ENCODE measurements at places on chromosomes 11 and 22. TPM values are rescaled to one million over a fixed set of nuclear protein-coding genes. Genes with fewer than 3 reads are reported as not detected.
A peak's percentile ranks its signal among the peaks of the same experiment; 100 is the strongest.

- DNase-seq, result no peak
Measured at GRCh38 chr22:31898926-31899325, 45.4 kb upstream of the YWHAH start.

DNA sequence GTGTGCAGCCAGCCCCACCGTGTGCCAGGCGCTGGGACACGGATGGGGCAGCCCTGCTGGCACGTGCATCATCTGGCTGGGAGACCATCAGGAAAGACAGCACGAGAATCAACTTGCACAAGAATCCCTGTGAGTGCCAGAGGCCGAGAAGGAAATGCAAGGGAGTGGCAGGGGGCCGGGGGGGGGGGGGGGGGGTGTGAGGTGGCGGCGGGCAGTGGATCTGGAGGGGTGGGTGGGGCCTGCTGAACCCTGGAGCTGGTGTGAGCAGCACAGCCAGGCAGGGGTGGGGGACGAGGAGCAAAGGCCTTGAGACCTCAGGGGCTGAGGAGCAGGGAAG is 14.0 kb upstream of the FLRT1 start:
- DNase-seq, result no peak

DNA sequence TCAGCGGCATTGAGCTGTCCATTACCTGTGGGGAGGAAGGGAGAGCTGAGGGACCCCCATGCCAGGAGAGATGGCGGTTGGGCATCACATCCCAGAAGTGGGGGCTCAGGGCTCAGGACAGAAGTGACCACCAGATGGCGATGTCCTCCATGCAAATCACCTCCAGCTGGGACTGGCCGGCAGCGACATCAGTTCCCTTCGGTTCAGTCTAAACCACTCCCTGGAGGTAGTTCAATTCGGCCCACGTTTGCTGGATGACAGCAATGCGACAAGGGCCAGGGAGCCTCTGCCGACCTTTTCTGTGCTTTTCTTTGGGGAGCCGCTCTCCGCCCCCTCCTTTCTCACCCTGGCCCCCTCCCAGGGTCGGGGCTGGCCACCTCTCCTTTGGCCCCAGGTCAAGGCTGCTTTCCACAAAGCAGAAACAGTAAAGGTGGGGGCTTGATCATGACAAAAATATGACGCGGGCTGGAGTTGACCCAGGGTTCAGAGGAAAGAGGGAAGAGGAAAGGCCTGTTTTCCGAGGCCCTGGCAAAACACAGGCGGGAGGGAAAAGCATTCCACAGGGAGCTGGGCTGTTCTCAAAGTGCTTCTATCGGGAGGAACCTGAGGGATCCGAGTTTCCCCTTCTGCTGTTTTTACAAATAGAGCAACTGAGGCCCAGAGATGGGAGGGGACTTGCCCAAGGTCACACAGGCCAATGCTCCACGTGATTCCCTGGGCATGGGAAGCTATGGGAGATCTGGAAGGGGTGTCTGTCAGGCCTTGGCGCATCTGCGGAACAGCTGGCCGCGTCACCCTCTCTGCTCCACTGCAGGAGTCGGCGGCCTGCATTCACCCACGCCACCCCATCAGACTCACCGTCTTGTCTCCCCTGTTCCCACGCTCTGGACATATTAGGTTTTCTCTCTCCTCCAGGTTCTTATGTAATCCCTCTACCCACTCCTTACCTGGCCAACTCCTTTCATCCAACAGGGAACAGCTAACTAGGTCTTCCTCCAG is 54.7 kb downstream of the FBXO7 start:
- peak; percentile 58 for DNase-seq

GRCh38 chr11:134036492-134037045 is 32.3 kb upstream of the JAM3 start:
- DNase-seq, result peak; percentile 45

DNA sequence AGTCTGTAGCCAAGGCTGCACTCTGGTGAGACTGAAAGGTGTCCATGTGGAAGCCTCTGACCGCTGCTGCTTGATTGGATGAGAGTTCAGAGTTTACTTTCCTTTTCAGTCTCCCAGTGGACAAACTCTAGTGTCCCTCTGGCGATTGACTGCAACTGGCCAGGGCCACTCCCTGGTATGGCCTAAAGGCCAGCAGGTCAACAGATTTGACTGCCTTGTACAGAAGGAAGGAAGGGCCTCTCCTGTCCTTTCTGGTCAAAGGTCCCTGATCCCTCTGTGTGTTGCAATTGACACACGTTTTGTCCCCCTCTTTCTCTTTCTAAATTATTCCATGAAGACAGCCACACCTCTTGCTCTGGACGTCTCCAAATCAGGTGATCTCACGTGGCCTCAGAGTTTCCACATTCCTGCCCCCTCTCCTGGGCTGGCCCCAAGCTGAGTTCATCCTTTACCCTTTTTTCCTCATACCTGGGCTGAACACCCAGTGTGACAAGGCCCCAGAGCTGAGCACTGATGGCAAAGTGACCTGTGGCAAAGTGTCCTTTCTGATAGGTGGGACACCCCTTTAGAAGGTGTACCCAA is 18.7 kb upstream of the FBLN1 start:
- DNase-seq, result no peak

GRCh38 chr11:123718469-123718868 is 23.0 kb downstream of the ZNF202 start:
- DNase-seq, result no peak

DNA sequence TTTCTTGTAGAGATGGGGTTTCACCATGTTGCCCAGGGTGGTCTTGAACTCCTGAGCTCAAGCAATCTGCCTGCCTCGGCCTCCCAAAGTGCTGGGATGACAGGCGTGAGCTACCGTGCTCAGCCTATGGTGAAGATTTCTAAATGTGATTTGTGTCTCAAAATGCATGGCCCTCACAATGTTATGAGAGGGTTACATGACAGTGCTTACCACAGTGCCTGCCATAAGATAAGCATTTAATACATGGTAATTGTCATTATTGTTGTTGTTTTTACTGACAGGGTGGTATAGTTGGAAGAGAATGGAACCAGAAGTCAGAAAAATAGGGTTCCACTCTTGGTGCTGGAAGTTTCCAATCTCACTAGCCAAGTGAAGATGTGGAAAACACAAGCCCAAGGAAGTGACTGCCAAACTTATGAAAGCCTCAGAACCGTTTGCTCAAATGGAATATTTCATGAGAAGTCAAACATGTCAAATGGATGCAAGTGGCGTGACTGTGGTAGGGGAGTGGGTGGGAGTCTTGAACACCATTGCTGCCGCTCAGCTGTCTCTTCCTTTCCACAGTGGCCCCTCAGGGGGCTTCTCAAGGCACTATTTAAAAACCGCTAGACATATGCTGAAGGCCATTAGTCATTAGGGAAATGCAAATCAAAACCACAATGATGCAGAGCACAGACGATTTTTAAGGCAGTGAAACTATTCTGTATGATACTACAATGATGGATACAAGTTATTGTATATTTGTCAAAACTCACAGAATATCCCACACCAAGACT is 29.1 kb upstream of the LMO2 start:
- DNase-seq, result no peak

GRCh38 chr11:79857377-79858214 is 416.8 kb upstream of the TENM4 start:
- DNase-seq, result no peak

DNA sequence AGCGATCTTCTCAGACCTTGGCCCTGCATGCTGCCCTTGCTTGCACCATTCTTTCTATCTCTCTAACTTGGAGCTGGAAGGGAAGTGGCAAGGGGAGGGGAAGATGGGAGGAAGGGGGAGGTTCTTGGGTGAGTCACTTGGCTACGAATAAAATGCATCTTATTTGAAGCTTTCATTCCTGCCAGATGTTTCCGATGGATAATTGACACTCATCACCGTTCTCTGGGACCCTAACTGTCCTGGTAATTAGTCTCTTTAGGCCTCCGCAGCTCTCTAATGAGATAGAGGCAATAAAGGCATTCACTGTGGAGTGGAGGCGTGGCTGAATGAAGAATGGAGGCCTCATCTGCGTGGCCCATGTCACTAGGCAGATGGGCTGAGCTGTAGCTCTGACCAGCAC is 960.1 kb downstream of the NTM start:
- no peak for DNase-seq

DNA sequence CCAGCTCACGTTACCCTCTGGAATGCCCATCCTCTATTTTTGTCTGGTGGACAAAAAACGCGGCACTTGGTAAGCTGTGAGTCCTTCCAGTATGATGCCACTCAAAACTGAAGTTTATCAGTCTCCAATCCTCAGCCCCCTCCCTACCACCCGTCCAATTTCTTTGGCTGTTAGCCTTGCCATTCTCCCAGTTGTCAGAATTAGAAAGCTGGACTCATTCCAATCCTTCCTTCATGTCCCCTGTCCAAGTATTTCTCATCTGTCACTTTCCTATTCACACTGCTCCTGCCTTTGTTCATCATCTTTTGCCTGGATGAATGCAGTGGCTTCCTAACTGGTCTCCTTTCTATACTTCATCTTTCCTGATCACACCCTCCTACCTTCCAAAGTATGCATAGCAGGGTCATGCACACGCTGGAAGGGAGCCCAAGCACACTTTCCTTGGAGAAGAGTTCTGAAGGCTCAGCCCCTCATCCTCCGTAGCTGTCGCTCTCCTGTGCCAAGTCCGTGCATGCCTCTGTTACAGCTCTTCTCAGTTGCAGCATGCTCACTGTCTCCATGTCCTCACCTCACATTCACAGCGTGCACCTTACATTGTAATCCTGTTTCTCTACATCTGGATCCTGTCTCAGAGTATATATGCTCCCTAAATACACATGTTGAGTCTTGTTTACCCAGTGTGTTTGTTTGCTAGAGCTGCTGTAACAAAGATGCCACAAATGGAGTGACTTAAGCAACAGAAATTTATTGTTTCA is 19.4 kb downstream of the APLP2 start:
- no peak for DNase-seq

- no peak for DNase-seq
Measured at GRCh38 chr11:134485316-134485715, 73.3 kb upstream of the B3GAT1 start.

DNA sequence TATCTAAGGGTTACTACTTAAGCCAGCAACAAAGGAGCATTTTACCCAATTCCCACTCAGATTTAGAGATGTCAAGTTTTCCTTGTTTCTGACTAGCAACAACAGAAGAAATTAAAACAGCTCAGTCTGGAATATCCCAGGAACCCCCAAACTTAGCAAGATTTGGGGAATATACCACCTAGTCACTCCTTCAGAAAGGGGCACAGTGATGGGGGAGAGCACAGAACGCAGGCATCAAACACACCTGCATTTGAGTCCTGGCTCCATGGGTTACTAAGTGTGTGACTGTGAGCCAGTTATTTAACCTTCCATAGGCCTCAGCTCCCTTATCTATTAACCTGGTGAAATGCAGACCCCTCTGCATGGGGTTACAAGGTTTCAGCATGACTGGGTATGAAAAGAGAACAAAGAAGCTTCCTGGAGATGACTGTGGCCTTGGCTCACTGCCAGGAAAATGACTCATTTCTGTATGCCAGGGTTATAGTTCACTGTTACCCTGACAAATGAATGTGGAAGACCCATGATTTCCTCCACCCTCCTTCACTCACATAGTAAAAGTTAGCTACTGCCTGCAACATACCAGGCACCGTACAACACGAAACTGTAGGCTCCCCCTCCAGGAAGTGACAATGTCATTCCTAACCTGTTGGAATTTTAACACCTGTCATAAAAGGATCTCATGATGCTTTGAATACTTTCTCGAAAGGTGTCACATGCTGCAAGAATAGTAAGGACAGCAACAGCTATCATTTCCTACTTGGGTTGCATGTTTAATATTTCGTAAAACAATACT is 79.6 kb downstream of the ME3 start:
- DNase-seq, result no peak

DNA sequence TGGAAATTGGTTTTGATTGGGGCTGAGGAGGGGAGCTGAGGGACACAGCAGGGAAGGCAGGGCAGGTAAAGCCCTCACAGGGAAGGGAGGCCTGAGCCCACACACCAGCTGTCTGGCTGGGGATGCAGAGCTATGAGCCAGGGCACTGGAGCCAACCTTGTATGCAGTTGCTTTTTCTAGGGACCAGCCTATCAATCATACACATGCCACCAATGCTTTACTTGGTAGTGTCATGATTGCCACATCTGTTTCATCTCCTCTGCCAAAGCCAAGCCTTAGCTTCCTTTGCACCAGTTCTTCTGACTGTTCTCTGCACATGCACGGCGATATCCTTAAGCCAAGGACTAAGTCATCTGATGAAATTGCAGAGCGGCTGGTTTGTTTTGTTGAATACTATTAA is 207.1 kb upstream of the PLET1 start:
- DNase-seq, result no peak

GRCh38 chr11:41289408-41289807 is 170.0 kb downstream of the LRRC4C start:
- no peak for DNase-seq

- DNase-seq, result no peak
Measured at GRCh38 chr11:64156235-64157011, 9.5 kb downstream of the MACROD1 start.

DRICH1 gene
- total RNA-seq, result 1.2 TPM

DNA sequence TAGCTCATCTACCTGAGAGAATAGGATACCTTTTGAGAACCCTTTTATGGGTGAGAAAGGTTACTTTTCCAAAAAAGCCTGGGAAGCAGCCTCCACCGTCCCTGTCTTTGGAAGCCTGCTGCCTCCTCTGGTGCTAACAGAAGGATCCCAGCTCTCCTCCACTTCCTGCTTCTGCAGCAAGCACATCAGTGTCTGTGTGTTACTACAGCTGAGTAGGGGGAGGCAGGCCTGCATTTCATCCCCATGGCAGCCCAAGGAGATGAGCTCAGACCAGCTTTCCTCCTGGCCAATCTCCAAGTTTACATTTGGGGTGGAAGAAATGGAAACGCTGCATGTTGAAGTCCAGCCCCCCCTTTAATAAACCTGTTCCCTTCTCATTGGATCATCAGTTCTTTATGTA is 7.4 kb upstream of the CCDC34 start:
- DNase-seq, result no peak

DNA sequence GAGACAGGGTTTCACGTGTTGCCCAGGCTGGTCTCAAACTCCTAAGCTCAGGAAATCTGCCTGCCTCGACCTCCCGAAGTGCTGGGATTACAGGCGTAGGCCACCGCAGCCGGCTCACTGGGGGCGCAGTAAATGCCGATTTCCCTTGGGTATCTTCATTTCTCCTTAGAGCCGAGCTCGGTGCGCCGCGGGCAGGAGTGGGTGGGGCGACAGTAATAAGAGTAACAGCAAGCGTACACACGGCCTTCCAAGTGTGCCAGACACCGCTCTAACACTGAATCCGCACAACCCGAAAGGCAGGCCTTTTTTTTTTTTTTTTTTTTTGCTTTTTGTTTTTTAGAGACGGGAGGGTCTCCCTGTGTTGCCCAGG is 500 bp upstream of the ADSL start:
- peak; percentile 69 for DNase-seq

GRCh38 chr22:36411589-36412258 is 24.0 kb upstream of the MYH9 start:
- DNase-seq, result peak; percentile 70

- no peak for DNase-seq
Measured at GRCh38 chr22:23705358-23705757, 14.5 kb downstream of the RGL4 start.

GRCh38 chr11:1162491-1163311 is 4.9 kb downstream of the MUC5AC start:
- no peak for DNase-seq

- no peak for DNase-seq
Measured at GRCh38 chr11:111476366-111476765, 35.8 kb downstream of the BTG4 start.

- DNase-seq, result no peak
Measured at GRCh38 chr11:122811721-122812120, 26.6 kb upstream of the CRTAM start.

Measured in pancreas (tissue), 10 donors.